ENCODE measurements at places on chromosomes 7 and 10.

- DNase-seq = no peak
Measured at GRCh38 chr7:65230231-65230630, 143.4 kb upstream of the ZNF92 start.

GRCh38 chr7:47446871-47447466, 134.9 kb downstream of the TNS3 start:
- no peak for DNase-seq

DNA sequence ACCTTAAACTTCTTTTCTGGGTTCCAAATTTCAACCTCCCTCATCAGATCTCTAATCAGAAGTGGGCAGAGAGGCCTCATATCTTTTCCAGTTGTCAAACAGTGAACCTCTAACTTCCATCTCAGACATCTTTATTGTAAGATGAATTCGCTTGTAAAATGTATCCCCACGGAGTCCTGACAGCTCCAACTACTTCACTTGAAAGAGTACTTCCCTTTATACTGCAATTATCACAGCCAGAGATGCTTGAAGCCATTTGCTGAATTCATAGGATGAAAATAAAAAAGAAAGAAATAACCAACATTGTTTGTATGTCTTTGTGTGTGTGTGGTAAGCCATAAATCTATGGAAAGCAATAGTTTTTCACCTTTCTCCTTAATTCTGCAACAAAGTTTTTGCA, 175.2 kb downstream of the GRM3 start:
- DNase-seq = no peak

DNA sequence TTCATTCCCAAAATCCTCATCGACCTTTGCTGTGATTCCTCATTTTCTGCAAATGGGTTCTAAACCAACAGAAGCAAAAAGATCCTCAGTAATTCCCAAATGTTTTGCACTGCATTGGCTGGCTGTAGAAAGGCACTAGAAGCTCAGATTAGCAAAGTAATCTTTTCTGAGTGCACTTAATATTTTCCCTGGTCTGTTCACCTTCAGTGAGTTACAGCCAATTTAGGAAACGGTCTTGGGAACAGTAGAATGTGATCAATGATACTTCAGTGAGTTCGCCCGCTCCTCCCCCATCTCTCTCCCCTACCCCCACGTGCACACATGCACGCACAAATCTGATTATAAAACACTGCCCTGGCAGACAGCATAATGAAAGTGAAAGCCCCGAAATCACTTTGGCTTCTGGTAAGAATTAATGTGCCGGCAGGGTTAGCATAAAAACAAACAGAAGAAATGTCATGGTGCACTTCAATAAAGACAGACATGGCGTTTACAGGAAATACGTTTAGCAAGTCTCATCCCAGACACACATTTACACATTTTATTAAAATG, 201.3 kb upstream of the CDCA7L start:
- DNase-seq = no peak

GRCh38 chr10:84005403-84005802, 133.9 kb upstream of the GHITM start:
- DNase-seq = no peak

- no peak for DNase-seq
Measured at GRCh38 chr7:141991140-141991539, 4.5 kb upstream of the MGAM start.

DNA sequence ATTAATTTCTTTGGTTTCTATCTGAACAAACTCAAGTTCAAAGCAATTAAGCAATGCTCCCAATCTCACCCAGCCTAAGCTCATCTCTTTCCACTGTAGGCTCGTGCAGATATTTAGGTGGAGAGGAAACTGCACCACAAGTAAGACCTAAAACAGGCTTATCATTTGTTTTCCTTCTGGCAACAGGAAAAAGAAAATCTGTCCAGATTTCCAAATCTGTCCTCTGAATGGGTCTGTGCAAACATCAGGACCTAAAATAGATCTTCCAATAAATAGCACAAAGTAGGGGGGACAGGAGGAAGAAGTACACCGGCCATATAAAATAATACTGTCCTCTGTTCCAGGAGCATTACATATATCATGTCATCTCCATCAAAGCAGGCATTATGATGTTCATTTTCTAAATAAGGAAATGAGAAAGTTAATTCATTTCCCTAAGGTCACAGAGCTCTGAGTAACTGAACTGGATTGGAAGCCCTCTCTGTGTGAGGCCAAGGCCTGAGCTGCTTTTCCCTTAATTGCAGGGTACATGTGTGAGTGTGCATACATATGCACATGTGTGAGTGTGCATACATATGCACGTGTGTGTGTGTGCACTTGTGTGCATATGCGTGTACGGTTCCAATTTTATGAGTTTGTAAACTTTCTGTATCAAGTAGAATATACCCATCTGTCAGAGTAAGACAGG, 92.8 kb upstream of the PARD3 start:
- DNase-seq = no peak
